AG10803 (cell line): ENCODE measurements at places on chromosomes 7 and 10.
A peak's percentile ranks its signal among the peaks of the same experiment; 100 is the strongest.

- no peak for DNase-seq
Measured at GRCh38 chr7:72466797-72467196, 54.7 kb upstream of the CALN1 start.

GRCh38 chr7:36663481-36663880, 60.8 kb downstream of the AOAH start:
- DNase-seq, result no peak

DNA sequence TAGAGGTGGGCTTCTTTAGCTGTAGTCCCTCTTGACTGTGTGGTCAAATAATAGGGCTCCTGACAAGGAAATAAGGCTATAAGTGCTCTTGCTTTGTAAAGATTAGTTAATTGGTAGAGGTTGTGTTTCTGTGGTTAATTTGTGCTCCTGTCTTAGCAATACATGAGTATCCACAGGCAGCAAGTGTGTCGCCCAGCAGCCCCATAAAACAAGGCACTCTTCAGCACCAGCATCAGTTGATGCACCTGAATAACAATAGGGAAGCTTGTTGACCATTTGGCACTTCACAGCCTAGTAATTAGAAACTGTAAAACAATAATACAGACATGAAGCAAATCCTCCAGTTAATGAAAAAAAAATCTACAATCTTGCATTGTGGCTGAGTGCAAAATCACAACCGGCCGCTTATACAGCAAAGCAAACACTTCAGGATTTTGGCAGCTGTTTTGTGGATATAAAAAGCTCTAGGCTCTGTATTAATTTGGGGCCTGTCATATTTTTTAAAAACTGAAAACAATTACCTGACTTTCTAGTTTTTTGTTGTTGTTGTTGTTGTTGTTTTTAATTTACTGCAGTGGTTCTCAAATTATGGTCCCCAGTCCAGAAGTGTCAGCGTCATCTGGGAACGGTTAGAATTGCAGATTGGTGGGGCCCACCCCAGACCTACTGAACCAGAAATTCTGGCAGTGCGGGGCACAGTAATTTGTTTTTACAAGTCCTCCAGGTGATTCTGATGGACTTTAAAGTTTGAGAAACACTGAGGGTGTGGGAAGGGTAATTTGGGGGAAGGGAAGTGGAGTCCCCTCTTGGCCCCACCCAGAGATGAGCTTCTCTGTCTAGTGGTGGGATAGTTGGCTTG, 56.8 kb downstream of the AUTS2 start:
- DNase-seq, result no peak

- no peak for DNase-seq
Measured at GRCh38 chr10:131111007-131111406, 200.5 kb downstream of the TCERG1L start.

DNA sequence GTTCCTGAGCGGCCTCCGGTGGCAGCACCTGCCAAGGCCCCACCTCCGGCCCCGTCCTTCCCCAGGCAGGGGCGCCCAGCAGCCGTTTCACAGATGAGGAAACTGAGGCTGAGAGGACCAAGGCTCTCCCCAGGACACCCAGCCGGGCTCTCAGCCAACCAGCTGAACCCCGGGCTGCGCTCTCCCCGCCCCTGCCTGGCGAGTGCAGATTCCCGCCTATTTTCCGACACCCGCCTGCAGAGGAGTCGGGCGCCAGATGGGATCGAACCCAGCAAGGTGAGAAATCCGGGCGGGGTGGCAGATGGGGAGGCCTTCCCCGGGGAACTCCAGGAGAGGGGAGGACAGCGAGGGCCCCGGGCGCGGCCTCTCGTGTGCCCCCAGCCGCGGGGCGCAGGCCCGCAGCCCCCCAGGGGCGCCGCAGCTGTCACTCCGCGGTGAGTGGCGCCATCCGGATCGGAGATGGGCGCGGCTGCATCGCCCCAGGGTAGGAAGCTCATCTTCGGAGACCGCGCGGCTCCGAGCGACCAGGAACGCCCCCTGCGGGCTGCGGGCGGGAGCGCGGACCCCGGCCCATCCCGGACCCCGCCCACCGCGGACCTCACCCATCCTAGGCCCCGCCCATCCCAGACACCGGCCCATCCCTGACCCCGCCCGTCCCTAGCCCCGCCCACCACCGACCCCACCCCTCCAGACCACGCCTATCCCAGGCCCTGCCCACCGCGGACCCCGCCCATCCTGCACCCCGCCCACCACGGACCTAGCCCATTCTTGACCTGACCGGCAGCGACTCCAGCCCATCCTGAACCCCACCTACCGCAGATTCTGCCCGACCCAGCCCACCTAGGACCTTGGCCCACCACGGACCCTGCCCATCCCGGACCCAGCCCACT, 90.3 kb downstream of the MICALL2 start:
- DNase-seq, result no peak

GRCh38 chr10:67770537-67770936, 67.5 kb downstream of the DNAJC12 start:
- no peak for DNase-seq

DNA sequence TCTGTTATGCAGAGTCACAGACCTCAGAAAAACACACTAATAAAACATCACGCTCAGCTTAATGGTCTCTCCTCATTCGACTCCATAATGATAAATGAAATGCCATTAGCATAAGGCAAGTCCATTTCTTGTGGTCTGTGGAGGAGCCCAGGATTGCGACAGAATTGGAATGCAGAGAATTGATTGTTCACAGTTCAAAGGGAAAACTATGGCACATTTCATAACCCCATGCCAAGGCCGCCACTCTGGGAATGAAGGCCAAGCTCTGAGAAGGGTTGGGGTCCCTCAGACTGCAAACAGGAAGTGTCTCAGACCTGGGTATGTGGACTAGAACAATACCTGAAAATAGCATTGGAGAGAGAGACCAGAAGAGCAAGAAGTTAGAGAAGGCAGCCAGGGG, 398.9 kb downstream of the ADRA2A start:
- DNase-seq, result peak; percentile 92

- DNase-seq, result peak; percentile 21
Measured at GRCh38 chr10:17256051-17256450, 28.0 kb downstream of the VIM start.

GRCh38 chr7:138278601-138279000, 181.5 kb upstream of the TRIM24 start:
- no peak for DNase-seq

- DNase-seq, result no peak
Measured at GRCh38 chr7:132897093-132897687, 184.7 kb downstream of the CHCHD3 start.

DNA sequence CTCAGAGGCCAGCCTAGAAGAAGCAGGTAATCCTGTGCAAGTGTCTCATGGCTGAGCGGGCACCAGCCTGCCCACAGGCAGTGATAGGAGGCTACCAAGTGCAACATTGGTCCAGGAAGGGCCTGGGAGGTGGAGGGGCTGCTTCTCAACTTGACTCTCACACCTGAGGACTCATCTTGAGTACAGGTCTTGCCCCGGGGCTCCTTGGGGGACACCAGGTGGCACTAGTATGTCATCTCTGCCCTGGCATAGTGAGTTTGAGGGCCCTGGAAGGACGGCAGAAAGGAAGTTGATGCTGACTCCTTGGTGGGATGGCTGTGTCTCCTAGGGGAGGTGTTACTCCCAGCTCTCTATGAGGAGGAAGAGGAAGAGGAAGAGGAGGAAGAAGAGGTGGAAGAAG, 2.3 kb downstream of the CCDC136 start:
- no peak for DNase-seq

DNA sequence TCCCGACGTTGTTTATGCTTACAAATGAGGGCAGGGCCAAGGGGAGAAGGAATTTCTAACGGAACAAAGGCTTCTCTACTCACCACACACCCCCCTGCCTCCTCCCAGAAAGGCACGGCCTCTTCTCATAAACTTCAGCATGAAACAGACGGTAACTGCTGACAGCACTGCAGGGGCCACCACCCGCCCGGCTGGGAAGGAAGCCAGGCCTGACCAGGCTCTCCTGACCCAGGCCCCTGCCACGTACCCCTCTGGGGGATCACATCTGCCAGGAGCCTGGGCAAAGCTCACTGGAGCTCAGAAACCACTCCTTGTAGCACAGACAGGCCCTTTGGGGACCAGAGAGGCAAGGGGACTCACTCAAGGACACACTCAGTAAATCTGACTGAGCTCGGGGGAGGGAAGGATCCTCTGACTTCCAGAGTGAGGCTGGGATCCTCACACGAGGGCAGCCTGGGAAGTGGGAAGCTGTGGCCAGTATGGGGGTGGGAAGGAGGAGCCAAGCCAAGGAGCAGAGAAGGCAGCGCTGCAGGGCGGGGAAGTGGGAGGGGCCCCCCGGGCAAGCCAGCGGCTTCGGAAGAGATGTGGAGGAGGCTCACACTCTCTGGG, 46.1 kb downstream of the ZCCHC24 start:
- DNase-seq, result peak; percentile 98

DNA sequence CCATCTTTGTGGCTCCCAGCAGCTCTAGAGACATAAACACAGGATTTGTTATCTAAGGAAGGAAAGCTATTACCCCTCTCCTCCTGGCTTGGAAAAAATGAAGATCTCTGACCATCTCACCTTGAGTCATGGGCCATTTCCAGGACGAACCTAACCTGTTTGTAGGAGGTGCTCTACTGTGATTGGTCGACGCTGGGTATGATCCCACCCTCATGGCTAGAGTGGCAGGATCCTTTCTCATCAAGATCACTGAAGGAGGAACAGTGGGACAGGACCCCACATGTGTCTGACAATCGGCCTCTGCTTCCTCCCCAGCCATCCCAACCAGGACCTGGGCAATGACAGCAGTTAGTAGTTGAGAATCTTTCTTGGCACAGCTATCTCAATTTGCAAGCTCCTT, 144.1 kb downstream of the EMX2 start:
- no peak for DNase-seq

DNA sequence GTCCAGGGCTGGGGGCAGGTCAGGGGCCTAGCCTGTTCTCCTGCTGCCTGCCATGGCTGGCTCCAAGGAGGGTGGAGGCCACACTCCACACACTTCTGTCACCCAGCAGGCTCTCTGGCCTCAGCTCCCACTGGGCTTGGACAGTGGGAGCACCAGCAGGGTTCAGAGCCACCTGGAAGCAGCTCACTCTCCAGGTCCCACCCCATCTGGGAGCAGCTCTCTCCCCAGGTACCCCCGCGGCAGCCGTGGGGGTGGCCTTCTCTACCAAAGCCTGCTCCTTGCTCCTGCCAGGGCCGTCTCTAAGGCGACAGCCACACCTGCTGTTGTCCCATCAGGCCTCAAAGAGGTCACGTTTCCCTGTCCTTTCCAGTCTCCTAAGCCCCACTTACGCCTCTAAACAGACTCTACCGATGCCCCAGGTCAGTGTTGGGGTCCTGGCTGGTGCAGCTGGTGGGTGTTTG, 142.5 kb upstream of the RET start:
- no peak for DNase-seq

DNA sequence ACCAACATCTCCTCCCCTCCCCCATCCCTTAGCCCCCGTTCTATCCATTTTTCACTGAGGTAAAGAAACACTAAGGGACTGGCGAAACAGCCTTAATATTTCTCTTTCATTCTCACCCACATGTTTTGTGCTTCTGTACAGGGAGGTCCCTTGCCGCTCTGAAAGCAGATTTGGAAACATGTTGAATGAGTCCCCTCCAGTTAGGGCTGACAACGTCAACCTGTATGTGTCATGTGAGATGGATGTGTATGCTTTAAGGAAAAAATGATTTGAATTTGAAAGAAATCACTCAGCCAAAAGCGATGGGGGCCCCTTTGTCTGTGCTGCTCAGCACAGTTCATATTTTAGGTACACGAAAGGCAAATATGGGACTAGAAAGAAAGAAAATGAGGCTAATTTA, 314.3 kb upstream of the LRGUK start:
- DNase-seq, result no peak

GRCh38 chr10:116741391-116742351, 695 bp downstream of the HSPA12A start:
- peak; percentile 29 for DNase-seq

DNA sequence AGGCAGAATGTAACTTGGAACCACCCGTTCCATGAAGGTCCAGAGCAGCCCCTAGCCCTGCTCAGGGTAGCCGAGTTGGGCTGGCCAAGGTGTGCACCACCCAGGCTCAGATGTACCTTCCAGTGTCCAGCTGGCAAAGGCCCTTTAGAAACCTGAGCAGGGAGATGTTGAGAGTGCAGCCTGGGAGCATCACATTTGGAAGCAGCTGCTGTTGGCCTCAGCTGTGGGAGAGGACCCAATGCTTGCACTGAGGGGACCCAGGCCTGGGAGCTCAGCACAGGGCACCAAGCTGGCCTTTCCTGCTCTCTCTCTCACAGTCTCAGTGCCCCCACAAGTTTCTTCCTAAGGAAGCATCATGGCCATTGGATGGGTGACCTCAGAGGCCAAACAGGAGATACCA, 33.5 kb downstream of the ANXA8 start:
- no peak for DNase-seq

DNA sequence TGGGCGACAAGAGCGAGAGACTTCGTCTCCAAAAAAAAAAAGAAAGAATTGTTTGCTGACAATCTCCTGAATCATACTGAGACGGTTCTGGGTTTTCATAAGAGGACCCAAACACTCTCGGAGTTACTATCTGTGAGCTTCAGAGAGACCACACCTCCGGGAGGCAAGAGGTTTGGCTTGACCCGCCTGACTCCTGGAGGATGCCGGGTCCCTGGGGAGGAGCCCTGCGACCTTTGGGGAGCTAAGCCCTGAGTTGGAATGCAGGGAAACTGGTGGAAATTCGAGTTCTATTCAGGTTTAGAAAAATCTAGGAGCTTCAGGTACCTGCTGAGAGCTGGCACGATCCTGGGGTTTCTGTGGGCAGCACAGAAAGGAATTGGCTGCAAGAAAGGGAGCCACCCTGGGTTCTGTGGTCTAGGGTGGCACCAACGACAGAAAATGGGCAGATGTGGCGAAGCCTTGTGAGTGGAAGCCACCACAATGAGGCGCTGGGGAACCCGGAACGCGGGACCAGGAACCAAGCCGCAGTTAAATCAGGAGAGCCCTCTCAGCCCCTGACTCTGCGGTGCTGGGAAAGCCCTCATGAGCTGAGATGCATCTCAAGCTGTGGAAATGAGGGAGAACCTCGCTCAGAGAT, 21.9 kb upstream of the GATAD1 start:
- no peak for DNase-seq
